ENCODE measurements at places on chromosomes 2 and 18.

GRCh38 chr2:109129356-109129920, 433 bp downstream of the SH3RF3 start:
- no peak for DNase-seq

DNA sequence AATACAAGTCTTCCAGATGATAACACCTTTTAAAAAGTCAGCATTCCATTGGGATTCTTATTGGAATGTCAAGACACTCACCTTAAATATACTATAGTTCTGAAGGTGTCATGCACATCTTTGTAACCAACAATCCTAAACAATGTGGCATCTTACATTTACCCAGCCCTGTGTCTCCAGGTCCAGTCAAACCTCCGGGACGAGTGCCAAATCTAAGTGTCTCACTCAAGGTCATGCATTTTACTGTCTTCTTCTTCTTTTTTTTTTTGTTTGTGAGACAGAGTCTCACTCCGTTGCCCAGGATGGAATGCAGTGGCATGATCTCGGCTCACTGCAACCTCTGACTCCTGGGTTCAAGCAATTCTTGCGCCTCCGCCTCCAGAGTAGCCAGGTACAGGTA, 206.9 kb upstream of the FAM98A start:
- no peak for DNase-seq

- DNase-seq: no peak
Observed at GRCh38 chr2:195561116-195561921, 95.7 kb upstream of the SLC39A10 start.

DNA sequence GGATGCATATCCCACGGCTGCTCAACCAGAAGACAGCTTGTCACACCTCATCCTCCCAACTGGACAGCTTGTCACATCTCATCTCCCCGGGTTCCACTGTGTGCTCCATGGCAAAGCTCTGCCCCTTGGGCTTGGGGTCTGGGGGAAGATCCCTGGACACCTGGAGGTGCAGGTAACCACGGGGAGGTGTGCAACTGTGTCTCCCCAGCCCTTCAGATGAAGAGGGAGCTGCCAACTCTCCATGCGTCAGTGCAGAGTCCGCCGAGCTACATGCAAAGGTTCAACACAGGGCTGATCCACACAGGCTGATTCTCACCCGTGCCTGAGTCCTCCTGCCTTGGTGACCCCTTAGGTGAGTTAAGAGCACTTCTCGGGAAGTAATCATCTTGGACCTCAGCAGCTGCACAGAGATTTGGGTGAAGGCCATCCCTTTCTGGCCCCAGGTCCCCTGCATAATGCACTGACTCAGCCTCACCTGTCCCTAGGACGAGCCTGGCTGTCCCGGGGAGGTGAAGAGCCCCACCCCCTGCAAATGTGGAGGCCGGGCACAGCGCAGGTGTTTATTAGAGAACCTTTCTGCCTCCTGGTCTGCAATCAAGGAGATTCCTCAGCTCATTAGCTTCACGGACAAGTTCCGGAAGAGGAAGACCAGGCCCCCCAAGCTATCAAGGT, 157.9 kb downstream of the PXDN start:
- DNase-seq: no peak

DNA sequence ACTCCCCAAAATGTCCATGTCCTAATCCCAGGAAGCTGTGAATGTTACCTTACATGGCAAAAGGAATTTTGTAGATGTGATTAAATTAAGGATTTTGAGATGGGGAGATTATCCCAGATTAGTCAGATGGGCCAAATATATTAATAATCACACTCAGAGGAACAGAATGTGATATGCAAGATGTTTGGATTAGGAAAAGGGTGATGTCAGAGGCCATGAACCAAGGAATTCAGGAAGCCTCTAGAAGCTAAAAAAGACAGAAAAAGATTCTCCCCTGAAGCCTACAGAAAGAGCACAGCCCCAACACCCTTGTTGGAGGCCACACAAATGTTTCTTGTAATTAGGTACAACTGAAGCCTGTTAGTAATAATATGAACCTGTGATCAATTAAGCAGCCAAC, 13.1 kb downstream of the TMEM131 start:
- no peak for DNase-seq

DNA sequence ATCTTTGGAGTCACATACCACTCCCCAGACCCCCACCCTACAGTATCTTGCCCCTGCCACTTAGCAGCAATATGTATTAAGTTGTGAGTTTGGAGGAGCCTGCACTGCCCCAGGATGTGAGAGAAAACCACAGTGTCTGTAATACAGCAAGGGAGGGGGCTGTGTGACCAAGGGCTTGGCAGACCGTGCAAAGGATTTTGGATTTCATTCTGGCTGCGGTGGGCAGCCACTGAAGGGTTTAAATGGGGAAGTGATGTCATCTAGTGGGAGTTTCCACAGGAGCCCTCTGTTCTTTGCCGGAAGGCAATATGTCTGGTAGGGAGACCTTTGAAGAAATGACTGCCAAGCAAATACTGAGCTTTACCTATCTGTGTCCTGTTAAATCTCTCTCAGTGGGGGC, 202.4 kb downstream of the FHOD3 start:
- no peak for DNase-seq

GRCh38 chr2:241659150-241659739, 21.8 kb downstream of the ATG4B start:
- no peak for DNase-seq
